ENCODE measurements at places on chromosomes 4 and X.

DNA sequence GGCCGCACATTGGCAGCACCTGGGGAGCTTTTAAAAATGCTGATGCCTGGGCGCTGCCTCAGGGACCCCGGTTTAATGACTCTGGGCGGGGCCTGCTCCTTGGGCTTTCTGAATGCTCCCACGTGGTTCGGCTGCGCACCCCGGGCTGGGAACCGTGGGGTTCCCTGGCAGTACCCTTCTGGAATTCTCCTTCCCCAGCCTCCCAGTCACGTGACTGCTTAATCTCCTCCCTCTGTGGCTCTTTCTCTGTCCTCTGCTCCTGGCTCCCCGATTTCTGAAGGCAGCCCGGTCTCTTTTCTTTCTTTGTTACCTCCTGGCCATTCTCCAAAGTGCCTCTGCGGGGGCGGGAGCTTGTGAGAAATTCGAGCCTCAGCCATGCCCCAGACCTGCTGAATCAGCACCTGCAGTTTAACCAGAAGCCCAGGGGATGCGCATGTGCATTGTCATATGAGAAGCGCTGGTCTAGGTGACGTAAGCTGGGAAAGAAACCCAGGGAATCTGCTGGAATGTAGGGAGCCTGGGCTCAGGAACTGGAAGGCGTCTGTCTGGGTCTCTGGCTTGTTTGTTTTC is 16.6 kb downstream of the CLCN4 start:
- DNase-seq, result peak; percentile 78

DNA sequence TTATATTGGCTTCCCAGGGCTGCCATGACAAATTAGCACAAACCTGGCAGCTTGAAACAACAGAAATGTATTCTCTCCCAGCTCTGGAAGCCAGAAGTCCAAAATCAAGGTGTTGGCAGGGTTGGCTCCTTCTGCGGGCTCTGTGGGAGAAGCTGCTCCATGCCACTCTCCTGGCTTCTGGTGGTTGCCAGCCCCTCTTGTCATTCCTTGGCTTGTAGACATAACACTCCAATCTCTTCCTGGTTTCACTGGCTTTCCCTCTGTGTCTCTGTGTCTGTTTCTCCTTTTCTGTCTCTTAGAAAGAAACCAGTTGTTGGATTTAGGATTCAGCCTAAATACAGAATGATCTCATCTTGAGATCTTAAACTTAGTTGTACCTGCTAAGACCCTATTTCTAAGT is 85.5 kb downstream of the USP46 start:
- DNase-seq, result no peak

DNA sequence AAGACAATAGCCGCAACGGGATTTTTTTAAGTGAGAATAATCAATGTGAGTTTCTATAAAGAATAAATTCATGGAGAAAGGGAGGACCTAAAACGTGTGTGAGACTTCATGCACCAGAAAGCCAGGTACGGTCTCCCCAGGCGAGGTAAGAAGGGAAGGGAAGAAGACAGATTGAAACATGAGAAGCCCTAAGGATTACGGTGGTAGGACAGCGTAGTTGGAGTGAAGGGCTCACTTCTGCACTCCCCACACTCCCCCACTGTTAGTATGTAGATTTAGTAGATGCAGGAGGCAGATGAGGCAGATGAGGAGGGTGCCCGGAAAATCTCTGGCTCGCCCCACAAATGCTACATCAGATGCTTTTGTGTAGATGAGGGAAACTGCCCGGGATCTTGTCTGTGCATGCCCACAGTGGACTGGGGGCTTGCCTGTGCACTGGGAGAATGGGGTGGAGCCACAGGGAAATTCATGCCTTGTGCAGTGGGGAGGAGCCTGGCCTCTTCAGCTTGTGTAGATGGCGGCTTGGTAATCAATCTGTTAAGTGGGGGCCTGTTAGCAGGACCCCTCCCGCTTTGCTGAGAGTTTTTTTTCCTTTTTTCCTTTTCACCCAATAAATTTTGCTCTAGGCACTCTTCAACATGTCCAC is 1544.5 kb upstream of the TENM3 start:
- no peak for DNase-seq

GRCh38 chr4:68368691-68369131 is 18.8 kb upstream of the YTHDC1 start:
- peak; percentile 78 for DNase-seq

- DNase-seq, result peak; percentile 78
These were observed 95.2 kb downstream of the DCLK2 start for GRCh38 chr4:150173432-150173861.

DNA sequence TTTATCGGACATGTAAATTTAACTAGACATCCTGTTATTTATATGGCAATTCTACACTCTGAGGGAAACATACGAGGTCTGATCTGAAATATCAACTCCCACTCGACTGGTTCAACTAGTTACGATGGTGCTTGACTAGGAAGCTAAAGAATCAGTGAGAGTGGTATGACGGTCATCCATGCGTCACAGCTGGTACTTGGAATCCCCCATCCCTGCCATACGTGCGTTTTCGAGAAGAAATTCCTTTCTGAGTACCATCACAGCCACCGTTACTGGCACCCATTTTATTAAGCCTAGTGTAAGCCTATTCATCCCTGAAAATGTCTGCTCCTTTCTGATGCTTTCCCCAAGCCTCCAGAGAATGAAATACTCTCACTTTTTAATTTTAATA is 695 bp upstream of the PIGA start:
- peak; percentile 60 for DNase-seq

GRCh38 chr4:115671581-115671980 is 558.2 kb upstream of the NDST4 start:
- DNase-seq, result no peak

DNA sequence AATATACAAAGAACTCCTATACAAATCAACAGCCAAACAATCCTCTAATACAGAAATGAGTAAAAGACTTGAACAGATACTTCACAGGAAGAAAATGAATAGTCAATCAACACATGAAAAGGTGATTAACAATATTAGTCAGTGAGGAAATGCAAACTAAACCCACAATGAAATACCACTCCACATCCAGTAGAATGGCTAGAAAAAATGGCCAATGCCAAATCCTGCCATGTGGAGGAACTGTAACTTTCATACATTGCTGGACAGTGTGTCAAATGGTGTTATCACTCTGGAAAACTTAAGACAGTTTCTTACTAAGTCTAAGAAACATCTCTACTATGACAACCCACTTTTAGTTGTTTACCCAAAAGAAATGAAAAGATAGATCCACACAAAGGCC is 59.5 kb downstream of the NSG1 start:
- DNase-seq, result no peak

- DNase-seq, result no peak
These were observed 38.9 kb downstream of the GPRIN3 start for GRCh38 chr4:89268679-89269078.

DNA sequence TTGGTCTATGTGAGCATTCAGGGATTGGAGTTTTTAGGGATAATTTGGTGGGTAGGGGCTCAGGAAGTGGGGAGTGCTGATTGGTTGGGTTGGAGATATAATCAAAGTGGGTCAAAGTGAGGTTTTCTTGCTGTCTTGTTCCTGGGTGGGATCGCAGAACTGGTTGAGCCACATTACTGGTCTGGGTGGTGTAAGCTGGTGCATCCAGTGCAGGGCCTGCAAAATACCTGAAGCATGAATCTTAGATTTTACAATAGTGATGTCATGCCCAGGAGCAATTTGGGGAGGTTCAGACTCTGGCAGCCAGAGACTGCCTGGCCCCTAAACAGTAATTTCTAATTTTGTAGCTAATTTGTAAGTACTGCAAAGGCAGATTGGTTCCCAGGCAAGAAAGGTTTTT is 665.6 kb upstream of the PRKX start:
- no peak for DNase-seq

DNA sequence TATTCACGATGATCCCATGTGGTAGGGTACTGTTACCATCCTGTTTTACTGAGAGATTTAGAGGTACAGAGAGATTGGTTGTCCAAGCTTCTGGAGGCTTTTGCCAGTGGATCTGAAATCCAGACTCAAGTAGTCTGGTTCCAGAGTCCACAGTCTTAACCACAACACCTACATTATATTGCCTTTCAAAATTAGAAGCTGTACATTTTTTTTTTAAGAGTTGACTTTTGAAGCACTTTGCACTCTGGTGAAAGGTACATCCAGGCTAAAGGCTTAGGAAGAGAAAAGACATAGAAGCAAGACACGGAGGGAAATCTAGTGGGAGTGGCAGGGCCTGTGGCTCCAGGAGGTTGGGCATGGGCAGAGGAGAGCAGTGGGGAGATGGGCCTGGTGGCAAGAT is 122.1 kb downstream of the AFF1 start:
- no peak for DNase-seq

DNA sequence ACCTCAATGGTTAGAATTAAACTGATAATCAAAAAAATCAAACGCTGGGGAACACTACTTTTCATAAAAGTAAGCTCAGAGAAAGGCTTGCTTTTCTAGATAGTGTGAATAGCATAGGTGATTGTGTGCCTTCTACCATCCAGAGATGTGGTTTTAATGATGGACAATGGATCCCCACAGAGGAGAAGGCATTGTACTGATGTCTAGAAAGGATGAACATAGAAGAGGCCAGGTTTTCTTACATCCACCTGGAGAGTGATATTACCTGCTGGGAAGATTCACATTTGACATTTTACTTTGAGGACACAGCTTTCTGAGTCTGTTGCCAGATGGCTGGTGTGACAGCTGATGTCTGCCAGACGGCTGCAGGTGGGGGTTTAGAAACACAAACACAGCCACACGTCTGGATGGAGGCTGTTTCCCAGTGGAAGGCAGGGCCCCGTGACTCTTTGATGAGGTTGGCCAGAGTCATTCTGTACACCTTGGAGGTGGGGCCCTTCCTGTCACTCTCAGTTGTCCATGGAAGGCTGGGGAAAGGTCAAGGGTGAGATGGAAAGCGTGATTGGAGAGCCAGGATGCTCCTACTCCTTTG is 114.4 kb downstream of the PSAPL1 start:
- no peak for DNase-seq

GRCh38 chr4:103197765-103198110 is 405 bp downstream of the CENPE start:
- DNase-seq, result no peak

DNA sequence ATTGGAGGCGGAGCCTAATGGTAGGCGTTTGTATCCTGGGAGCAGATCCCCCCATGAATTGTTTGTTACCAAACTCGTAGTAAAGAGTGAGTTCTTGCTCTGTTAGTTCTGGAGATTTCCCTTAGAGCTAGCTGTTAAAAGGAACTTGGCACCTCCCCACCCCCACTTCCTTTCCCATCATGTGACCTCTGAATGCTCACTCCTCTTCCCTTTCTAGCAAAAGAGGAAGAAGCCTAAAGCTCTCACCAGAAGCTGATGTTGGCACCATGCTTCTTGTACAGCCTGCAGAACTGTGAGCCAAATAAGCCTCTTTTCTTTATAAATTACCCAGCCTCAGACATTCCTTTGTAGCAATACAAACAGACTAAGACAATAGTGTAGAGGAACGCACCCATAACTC is 13.8 kb upstream of the ATOH1 start:
- DNase-seq, result no peak

DNA sequence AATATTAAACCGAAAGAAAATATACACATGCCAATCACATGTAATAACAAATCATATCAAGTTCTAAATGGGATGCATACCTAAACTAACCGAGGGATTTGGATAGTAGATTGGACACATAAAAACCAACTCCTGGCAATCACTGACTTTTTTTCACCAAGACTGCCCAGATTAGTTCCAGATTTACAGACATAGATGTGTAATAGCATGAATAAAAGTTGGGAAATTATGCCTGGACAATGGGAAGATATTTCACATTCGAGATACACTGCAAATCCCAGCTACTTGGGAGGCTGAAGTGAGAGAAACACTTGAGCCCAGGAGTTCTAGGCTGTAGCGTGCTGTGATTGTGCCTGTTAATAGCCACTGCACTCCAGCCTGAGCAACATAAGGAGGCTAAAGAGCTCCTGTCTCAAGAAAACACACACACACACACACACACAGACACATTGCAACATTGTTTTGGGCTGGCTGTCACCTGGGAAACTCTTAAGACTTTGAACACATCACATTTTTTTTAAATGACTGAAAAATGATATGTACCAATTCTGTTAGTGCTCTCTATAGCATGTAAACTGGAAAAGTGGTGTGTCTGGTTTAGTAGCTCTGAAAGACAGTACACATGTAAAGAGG is 5.7 kb downstream of the RAB40A start:
- DNase-seq, result no peak

GRCh38 chrX:148958901-148959300 is 458.5 kb downstream of the AFF2 start:
- DNase-seq, result no peak

DNA sequence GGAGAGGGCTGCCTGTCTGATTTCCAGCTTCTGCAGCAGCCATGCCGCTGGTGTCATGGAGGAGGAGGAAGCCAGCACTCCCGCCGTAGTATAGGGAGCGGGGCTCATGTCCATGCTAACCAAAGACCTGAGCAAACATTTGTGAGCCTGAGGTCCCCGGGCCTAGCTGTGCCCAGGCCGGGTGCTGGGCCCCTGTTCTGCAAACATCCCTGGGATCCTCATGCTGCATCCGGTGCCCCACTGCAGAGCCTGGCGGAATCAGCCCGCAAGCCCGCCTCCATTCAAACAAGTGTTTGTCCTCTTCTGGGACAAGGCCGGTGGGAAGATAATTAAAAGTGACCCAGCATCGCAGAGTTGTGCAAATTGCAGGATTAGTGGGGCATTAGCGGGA is 106.3 kb downstream of the SORCS2 start:
- no peak for DNase-seq

DNA sequence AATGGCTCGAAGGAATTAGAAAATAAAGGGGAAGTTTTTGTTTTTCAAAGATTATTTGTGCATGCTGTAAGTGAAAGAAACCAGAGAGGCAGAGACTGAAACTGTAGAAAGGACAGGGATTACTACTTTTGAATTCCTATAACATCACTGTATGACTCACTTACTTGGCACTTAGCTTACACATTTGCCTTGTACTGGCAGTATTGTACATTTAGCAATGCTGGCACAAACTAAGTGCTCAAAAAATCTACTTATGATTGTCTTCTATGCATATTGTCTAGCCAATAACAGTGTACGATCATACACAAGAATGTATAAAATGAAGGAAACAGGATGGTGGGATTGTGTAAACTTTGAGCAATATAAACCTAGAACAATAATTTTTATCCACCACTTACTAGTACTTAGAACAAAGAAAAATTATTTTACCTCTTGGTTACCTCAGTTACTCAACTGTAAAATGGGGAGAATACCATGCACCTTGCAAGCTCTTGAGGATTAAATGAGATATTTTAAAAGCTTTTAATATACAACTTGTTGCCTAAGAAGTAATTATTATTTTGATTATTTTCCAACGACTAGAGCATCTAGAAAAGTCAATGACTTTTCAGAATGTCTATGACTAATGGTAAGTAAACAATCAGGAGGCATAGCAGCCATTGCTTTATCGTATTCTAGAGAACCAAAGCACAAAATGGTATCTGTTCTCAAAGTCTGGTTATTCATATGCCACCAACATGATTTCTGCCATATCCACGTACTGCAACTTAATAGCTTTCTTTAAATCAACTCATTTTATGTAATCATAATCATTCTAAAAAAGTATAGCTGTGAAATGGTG is 4.7 kb downstream of the FAM120C start:
- peak; percentile 42 for DNase-seq

GRCh38 chrX:36909676-36910030 is 98.5 kb upstream of the FAM47C start:
- peak; percentile 11 for DNase-seq

- no peak for DNase-seq
These were observed 274.1 kb downstream of the ARHGAP10 start for GRCh38 chr4:148006001-148006400.

- peak; percentile 21 for DNase-seq
These were observed 18.3 kb downstream of the STIM2 start for GRCh38 chr4:26878794-26879391.

- DNase-seq, result peak; percentile 43
These were observed 24.3 kb downstream of the GAK start for GRCh38 chr4:907691-908425.

GRCh38 chr4:139532947-139533346 is 23.1 kb downstream of the SETD7 start:
- DNase-seq, result no peak
